ENCODE measurements at places on chromosomes 11 and 22.

GRCh38 chr22:50271519-50271970, 1.4 kb upstream of the MAPK11 start:
- DNase-seq: no peak

DNA sequence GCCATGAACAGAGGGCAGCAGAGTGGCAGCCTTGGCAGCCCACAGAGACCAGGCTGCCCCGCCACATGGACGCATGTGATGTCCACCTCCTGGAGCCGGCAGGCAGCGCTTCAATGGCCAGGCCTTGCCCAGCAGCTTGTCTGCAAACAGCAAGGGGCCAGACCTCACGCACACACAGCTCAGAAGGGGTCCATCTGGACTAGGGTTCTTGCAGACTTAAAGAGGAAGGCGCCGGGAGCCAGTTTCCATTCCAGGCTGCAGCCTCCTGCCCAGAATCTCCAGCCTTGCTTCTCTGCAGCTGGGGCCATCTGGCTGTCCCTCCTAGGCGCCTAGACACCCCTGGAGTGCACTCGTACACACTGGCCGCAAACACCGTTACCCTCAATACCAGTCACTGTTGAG, 91.9 kb upstream of the TMEM45B start:
- DNase-seq: no peak

DNA sequence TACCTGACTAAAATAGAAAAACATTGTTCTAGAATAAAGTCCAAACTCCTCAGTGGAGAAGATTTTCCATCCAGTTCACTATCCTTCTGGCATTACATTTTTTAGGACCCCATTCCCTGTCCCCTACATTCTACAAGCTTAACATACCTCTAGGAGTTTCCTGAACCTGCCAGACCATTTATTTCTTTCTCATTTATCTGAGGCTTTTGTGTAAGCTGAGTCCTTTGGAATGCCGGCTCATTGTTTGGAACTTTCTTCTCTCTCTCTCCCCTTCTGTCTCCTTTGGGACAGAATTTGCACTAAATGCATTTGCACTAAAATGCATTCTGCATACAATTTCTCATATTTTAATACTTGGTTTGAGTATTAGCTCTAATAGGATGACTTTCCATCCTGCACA, 393.0 kb upstream of the ANO3 start:
- no peak for DNase-seq

DNA sequence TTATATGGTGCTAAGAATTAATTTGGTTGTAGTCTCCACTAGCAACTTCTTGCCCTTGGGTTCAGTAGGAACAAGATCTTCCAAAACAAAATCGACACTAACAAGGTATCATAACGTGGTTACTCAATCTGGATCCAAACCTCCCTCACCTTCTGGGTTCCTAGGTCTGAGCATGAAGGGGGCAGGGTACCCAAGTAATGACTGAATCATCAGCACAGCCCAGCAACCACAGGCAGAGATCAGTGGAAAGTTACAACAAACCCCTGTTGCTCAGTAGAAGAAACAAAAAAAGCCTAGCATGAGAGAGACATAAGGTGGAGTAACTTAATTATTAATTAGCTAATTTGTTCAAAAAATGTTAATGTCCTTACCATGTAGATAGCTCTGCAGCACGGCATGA, 221.4 kb downstream of the BLID start:
- DNase-seq: no peak

- DNase-seq: no peak
These were observed 13.4 kb downstream of the IFT46 start for GRCh38 chr11:118552341-118552740.

DNA sequence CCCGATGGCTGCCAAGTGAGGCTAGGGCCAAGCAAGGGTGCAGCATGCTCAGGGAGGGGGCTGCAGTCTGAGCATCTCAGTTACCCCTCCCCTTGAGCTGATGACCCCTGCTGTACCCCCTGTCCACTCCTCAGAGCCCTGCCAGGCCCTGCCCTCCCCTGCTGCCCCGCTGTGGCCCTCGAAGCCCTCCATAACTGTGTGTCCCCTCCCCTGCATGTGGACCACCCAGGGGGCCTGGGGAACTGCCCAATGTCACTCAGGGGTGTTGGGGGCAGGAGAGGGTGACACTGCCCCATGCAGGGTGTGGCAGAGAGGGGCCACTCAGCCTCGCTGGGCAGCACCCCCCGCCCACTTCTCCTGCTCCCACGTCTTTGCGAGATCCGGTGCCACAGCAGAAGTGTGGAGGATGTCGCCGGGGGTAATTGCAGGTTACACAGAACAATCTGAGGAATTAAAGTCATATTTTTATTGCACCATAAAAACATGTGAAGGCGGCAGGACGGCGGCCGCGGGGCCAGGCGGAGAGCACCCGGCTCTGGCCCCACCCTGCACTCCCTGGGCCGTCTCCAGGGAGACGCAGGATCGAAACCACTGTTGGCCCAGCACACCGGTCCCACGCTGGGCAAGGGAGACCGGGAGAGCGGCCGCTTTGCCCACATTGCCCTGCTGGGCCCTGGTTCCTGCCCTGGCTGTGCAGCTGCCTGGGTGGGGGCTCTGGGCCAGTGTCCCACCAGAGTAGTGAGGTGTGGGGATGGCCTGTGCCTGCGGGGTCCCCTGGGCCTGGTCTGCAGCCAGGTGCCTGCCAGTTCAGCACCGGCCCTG, 18.7 kb upstream of the GNB1L start:
- peak; percentile 13 for DNase-seq

GRCh38 chr11:23679041-23679440, 817.8 kb upstream of the LUZP2 start:
- no peak for DNase-seq

DNA sequence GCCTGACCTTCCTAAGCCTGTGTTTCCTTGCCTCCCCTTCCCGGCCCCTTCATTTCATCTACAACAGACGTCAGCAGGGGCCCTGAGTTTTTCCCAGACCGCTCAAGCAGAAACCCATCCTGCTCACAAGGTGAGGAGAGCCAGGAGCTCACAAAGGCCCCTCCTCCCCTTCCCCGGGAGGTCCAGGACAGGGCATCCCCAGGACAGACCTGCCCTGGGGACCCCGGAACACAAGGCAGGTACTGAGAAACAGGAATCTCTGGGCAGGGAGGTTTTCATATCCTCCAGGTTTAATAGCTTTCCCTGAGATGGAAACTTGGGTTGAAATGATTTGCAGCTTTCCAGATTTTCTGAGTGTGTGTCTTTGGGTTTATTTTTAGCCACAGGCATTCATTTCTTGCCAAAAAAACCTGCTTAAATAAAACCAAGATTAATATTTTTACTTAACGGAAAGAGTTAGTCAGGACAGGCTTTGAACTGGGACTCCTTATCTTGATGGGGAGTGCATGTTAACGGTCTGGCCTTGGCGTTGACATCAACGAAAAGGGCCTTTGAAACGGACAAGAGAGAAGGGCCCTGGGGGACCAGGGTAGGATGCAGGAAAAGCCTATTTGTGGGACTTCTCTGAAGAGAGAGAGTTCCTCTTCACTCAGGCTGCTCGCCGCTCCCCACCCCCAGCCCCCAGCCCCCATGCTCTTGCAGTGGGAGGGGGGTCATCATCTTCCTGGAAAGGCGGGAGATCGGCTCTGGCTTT, 38.5 kb downstream of the TIMP3 start:
- peak; percentile 86 for DNase-seq

DNA sequence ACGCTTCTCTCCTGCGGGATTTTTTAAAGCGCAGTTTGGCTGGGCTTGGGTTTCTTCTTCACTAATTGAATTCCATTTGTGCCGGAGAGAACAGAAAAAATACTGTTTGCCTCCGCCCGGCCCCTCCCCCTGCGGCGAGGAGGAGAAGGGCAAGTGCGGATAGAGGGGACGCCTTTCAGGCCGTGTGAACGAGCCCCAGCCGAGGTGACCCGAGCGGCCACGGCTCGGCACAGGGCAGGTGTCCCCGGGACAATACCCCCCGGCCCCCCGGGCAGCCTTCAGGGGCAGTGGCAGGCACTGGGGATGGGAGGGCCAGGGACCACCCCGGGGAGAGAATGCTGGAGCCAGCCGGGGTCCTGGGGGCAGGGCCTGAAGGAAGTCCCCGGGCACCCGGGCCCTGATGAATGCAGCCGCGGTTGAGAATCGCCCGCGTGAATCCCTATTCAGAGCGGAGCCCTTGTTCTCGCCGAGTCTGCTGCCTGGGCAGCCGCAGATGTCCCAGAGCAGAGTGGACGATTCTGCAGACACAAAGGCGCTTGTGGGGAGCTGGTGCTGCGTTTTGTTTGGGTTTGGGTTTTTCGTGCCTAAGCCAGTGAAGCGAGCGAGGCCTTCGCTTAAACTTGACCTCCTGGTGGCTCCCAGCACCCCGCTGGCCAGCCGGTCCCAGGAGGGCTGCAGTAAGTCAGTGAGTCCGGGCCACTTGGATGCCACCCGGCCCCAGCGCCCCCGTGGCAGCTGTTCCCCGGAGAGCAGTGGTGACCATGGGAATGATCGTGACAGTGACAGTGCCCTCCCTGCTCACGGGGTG, 96.0 kb downstream of the WNT7B start:
- DNase-seq: peak; percentile 28

DNA sequence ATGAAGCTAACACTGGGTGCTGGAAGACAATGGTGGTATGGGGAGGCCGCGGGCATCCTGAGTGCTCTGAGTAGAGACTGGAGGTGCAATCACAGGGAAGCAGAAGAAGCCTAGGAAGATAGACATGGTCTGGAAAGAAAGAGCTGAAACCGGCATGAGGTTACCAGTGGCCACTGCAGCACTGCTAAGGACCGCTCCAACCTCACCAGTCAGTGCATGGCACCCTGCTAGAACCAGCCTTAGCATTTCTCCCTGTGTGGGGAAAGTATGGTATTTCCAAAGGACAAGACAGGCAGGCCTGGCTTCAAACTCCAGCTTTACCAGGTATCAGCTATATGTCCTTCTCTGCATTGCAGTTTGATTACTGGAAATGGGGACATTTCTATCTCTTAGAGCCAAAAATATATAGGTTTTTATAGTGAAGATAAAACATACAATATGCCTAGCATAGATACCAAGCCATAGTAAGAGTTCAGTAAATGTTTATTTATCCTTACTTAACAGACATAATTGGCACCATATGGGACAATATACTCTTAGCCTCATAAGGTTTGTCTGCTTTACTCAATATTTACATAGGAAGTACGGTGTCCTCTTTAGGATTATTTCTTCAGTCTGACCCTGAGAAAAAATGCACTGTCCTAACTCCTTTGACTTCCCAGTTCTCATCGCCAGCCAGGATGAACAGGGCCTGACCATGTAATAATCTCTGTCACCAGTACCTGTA, 231.1 kb downstream of the TENM4 start:
- DNase-seq: no peak

- no peak for DNase-seq
These were observed 2.4 kb downstream of the TIMP3 start for GRCh38 chr22:32803738-32804435.

DNA sequence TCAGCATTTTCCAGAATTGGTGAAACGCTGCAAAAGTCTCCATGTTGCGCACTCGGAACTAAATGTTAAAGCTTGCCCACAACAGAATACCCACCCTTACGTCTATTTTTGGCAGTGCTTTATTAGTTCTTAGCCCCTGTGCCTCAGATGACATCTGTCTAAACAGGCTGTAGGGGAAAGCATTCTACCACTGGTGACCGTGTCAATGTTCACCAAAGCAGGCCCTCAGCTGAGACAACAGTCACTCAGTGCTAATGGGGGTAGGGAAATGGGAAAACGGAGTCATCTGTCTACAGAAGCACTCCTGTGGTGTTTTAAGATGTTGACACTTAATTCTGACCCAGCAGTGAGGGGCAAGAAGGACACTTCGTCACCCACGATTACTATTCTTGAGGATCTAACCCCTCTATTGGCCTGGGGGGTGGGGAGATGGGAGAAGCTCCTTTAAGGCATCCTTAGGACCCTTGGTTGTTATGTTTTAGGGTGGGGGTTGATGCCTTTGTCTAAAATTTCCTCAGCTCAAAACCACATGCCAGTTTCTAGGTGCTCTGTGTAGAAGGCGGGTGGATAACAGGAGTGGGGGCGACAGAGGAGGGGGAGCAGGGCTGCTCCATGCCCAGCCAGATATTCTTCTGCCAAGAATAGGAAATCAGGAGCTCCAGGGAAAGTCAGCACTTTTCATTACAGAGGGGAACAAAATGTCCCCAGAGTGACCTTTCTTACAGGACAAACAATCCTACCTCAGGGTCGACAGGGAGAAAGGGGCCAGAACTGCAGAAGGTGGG, 15.6 kb upstream of the MFRP start:
- peak; percentile 15 for DNase-seq

DNA sequence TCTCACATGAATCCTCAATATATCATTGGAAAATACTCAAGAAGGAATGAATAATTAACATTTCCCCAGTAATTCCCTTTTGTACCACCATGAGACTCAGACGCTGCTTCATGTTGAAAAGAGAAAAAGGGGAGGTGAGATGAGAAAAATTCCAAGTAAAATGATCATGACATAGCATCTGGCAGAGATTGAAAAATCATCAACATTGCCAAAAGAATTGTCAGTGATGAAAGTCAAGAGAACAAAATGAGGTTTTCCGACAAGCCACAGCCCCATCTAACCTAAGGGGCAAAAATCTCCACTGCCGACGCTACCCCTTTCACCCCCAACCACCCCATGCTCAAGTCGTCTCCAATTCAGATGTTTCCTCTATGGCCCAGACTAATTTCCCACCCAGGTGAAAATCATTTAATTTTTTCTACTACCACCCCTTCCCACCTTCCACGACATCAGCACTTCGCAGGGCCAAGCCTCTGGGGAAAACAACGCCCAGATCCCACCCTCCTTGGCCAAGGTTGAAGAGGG, 1.2 kb downstream of the RAB6A start:
- DNase-seq: no peak

DNA sequence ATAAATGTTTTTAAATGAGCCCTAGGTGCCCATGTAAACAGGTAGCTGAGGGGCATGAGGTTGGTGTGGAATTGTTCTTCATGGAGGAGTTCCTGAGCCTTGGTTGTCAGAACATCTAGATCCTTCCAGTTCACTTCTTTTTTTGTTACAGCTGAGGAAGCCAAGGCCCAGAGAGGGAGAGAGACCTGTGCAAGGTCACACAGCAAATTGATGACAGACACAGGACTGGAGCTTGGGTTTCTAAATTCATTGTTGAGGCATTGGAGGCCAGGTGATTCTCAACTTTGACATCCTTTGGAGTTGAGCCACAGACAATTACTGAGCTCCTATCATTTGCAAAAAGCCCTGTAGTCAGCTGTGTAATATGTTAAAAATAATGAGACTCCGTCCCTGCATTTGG, 73.1 kb upstream of the CRYBB3 start:
- no peak for DNase-seq

GRCh38 chr11:12076840-12077534, 33.4 kb upstream of the MICAL2 start:
- DNase-seq: no peak

DNA sequence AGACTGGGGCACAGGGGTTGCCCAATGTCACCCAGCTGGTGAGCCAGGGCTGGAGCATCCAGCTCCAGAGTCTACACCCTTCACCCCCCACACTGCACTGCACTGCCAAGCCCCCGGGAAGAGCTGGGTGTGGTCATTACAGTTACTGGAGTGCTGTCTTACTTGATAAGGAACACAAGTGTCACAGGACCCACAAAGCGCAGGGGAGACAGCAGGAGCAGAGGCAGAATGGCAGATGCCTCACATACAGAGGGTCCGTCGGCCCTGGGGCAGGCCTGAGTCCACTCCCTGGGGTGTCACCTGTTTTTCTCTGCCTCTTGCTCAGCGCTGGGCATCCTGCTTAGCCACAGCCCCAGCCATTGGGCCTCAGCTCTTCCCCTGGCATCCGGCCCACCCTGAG, 7.7 kb downstream of the IL2RB start:
- DNase-seq: no peak

- no peak for DNase-seq
These were observed 87.2 kb downstream of the CWF19L2 start for GRCh38 chr11:107370390-107370789.
